ENCODE measurements at places on chromosomes 5 and 9.

DNA sequence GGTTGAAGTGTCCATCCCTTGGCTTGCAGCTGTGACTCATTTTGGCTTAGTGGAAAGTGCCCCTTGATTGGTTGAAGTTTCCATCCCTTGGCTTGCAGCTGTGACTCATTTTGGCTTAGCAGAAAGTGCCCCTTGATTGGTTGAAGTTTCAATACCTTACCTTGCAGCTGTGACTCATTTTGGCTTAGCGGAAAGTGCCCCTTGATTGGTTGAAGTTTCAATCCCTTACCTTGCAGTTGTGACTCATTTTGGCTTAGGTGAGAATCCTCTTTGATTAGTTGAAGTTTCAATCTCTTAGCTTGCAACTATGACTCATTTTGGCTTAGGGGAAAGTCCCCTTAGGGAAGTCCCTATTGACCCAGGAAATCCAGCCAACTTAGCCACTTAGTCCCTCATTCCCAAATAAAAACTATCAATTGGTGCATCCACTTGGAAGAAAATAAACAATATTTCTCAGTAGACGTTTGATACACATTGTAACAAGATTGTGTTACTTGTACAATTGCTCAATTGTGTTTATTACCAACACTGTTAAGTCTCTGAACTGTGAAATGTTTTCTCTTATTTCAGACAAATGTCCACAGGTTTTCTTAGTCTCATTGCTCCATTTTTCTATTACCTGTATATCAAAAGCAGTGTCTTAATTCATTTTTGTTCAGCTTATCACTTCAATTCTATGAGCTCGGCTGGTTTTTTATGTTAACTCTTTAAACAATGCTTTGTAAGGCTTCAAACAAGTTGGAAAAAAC is 2308.8 kb upstream of the ACO1 start:
- peak; percentile 85 for DNase-seq

DNA sequence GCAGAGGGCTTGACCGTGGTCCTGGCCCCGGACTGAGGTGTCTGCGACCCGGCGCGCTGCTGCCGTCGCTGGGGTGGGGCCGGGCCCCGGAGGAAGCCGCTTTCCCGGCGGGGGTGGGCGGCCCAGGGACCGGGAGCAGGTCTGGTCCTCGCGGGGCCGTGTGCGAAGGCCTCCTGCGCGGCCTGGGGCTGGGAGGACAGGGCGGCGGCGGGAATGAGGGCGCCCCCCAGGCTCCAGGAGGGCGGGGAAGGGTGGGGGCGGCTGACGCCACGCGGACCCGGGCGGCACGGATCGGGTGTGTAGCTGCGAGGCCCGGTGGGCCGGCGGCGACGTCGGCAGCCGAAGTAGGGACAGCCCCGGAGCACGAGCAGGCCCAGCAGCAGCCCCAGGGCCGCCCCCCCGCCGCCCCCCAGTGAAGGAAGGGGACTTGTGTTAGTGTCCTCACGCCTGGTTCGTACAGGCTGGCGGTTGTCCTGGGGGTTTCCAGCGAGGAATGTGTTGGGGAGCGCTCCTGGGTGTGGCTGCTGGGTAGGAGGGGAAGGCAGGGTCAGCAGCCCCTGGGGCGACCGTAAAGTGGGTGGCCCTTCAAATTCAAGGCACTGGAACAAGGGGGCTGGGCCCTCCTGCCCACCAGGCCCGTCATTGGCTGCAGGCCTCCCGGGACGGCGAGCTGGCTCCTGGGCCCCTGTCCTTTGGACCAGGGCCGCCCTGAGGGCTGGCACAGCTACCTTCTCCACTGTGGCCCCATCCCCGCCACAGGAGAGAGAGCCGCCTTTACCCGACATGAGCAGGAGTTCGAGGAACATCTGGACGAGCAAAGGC is 597 bp upstream of the TMEM250 start:
- peak; percentile 30 for DNase-seq

DNA sequence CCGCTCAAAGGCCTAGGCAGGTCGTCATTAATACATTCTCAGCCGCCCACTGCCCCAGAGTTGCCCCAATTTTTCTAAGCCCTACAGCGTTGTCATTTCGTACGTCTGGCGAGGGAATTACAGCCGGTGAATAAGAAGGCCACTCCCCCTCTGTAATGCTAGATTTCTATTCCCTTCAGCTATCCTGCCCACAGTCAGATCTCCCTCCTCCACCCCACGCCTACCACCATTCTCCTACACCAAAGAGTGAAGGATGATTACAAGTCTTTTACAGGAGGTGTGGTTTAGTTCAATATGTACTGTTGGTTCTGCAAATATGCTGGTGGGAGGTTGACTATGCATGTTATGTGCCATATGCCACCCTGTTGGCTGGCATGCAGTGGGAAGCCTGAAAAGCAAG is 83.7 kb upstream of the SMIM15 start:
- DNase-seq, result no peak

- no peak for DNase-seq
These were observed 80.2 kb downstream of the PJA2 start for GRCh38 chr5:109329333-109330237.

- no peak for DNase-seq
These were observed 45.4 kb downstream of the FGF1 start for GRCh38 chr5:142640316-142641005.

- DNase-seq, result no peak
These were observed 93.5 kb downstream of the DAP start for GRCh38 chr5:10667431-10668057.

- DNase-seq, result no peak
These were observed 28.9 kb upstream of the EEIG1 start for GRCh38 chr9:128009639-128010038.

DNA sequence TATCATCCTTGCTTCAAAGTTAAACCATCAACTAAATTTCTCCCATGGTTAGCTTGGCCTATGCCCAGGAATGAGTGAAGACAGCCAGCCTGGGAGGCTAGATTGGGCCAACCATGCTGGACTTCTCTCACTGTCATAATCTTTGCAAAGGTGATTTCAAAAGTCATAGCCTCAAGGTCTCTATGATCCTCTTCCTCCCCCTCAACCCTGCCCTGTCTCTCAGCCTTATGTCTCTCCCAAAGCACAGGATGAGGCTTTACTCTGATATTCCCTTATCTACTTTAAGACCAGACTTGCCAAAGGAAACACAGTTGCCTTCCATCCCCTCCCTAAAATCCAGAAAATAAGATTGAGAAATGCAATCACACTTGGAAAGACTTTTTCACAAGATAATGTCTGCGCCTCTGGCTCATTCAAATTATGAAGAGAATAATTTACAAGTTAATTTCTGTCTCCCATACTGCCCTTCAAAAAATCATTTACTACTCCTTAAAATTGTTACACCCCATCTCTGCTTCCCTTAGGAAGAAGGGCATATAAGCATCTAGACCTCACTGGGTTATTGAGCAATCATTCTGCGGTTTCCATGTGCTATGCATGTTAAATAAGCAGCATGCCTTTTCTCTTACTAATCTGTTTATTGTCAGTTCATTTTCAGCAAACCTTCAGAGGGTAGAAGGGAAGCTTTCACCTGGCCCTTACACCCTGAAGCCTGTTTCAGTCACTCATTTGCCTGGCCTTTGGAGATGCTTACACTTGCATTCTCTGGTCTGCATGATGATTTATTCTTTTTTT is 113.8 kb upstream of the ANKRD55 start:
- DNase-seq, result no peak

GRCh38 chr5:125668884-125669283 is 754.3 kb upstream of the GRAMD2B start:
- DNase-seq, result no peak

Data from activated CD4-positive, alpha-beta T cell treated with anti-CD3 and anti-CD28 coated beads, Interleukin-2, Interleukin-6, amounts not matched to agents 100 ng/mL and 50 ng/mL, durations not matched to agents 16 hours and 8 hours (primary cell).